Esophagus squamous epithelium (tissue), 5 donors: ENCODE measurements at places on chromosomes 2 and 18.

DNA sequence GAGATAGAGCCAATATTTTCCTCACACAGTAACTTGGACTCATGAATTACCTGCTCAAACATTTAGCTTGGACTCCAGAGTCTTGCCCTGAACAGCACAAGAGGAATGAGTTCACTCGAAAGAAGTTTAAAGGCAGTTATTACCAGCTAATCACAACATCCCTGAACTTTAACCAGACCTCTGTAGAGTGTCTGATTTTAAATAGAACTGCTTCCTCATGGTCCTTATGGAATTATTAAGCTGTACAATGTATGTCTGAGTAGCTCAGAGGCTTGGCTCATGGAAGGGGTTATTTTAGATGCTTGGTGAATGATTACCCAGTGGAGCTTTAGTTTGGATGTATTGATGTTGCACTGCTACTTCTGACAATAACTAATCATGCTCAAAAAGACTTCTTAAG lies 183.1 kb downstream of the FMNL2 start:
- no peak for DNase-seq

GRCh38 chr2:224837558-224837957 lies 121.4 kb upstream of the CCDC195 start:
- no peak for DNase-seq

DNA sequence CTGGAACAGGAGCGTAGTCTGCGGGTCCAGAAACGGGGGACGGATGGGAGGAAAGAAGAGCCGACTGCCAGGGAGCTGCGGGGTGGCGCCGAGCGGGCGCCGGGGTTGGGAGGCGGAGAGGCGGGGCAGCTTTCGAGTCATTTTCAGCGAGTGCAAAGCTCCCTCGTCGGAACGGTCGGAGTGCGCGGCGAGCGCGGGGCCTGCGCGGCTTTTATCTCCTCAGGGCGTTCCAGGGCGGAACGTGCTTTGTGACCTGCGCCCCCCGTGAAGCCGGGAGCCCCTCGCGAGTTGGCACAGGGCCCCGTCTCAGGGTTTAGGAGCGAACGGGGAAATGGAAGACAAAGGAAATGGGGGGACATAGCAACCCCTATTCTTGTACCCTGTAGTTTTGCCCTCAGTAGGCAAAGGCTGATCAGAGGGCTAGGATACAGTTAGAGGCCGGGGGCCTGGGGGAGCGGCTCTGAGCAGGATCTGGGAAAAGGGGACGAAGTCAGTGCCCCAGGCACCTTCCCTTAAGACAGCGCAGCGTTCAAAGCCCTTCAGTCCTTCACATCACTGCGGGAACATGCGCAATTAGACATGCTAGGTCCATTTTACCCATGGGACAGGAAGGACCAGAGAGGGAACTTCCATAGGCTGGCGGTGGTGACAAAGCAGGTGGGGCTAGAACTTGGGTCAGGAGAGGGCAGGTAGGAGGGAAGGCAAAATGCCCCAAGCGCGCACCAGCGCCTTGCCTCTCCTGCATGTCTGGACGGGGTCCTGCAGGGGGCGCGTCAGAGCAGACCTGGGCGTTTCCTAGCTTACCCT lies 60.1 kb upstream of the IL1RL1 start:
- no peak for DNase-seq

- no peak for DNase-seq
These were observed 102.2 kb downstream of the PDE1A start for GRCh38 chr2:182324665-182325064.

DNA sequence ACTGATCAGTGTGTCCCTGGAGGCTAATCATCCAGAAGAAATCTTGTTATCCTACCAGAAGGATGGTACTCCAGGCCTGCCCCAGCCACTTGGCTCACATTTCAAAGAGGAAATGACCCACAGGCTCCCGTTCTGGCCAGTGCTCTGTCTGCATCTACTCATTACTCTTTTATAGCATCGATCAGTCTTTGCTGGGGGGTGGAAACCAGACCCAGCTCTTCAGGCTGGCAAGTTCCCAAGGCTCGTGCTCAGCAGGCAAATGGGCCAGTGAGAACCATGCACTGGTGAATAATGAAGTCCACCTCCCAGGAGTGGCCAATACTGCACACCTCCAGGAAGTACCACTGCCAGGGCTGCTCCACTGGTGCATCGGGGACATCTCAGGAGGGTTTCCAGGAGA lies 38.8 kb downstream of the DNER start:
- DNase-seq, result no peak

GRCh38 chr2:241724259-241724974 lies 10.0 kb upstream of the D2HGDH start:
- no peak for DNase-seq

DNA sequence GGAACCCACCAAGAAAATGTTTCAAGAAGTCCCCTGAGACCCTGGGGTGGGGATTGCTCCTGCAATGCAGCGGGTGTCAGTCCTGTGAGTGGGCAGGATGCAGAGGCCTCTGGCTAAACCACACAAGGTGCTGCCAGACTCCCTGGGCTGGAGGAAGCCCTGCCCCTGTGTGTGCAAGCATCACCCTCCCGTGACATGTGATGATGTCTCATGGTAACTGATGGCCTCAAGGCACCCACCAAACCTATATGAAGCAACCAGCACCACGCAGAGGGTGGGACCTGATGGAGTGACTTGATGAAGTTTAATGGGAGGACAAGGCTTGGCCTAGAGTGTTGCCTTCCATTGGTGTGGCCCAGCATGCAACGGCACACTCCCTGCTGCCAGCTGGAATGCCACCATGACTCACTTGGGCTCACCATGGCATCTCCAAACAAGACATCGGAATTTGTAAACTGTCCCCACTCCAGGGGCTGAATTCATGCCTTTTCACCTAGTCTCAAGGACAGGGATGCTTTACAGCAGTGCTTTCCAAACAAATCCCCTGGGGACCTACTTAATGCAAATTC lies 8.7 kb upstream of the SLC14A1 start:
- DNase-seq, result no peak

- no peak for DNase-seq
These were observed 55.2 kb downstream of the TRAPPC12 start for GRCh38 chr2:3434654-3435053.

GRCh38 chr18:70334728-70335329 lies 46.0 kb downstream of the SOCS6 start:
- DNase-seq, result no peak

- DNase-seq, result no peak
These were observed 74.9 kb upstream of the AGAP1 start for GRCh38 chr2:235418918-235419317.

GRCh38 chr2:71962911-71963694 lies 184.6 kb downstream of the CYP26B1 start:
- no peak for DNase-seq

DNA sequence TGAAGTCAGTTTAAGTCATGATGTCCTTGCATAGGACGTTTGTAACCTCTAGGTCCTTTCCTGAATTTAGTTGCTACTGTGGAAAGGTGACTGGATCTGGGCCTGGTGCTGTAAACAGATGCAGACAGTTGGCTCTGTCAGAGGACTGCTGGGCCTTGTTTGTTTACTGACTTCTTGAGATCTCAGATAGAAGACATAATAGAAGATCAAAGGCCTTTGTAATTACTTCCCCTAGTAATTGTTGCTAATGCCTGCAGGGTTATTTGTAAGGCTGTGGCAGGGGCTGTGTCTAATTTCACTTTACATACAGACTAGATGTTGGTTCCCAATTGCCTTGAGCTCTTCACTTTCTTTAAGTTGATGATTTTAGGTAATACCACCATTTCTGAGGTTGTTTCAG lies 42.5 kb downstream of the LYPD6B start:
- DNase-seq, result no peak

- no peak for DNase-seq
These were observed 401.3 kb upstream of the PIK3C3 start for GRCh38 chr18:41553716-41554115.

GRCh38 chr2:120625865-120626560 lies 109.7 kb upstream of the GLI2 start:
- DNase-seq, result no peak

DNA sequence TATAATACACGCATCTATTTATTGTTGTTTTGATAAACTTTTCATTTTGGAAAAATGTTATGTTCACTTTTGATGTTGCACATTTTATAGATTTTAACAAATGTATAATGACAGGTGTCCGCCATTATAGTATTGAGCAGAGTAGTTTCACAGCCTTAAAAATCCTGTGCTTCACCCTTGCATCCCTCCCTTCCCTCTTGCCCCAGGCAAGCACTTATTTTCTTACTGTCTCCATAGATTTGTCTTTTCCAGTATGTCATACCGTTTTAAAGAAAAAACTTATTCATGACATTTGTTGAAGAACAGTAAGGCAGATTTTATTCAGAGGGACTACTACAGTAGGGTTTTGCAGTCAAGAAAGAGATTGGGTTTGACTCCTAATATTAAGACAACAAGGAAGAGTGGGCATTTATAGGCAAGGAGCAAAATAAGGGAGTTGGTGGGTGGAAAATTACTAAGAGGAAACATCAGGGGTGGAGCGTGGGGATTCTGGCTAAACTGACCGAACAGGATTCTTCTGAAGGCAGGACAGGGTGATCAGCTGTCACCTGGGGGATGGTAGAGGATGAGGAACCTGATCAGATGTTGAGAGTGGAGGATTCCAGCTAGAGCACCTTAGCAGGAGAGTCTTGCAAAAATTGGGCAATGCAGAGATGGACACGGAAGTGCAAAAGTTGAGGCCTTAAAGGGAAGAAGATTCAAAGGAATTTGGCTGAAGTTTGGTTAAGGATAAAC lies 108.8 kb downstream of the NCK2 start:
- no peak for DNase-seq

DNA sequence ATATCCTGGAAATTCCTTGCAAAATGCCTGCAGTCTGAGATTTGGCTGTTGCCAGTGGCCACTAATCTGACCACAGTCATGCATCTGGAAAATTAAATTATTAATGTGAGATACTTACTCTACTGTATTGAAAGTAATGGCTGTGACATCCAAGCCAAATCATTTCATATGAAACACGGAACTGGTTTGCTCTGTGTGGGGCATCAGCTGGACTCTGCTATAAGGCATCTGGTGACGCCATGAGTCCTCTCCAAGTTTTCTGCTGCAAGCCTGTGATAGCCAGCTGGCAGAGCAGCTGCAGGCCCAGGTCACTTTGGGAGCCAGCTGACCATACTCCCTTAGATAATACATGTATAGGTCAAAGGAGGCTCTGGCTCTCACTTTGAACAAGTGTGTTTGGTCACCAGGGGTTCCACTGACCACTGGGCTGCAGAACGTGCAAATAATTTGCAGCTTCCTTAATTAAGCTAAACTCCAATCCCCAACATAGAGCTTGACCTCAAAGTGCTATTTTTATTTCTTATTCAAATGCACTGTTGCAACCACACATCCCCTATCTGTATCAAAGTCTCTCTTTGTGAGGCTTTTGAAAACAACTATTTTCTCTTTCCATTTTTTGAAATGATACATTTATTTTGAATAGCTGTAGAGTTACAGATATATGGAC lies 152.9 kb downstream of the NCKAP5 start:
- DNase-seq, result no peak

DNA sequence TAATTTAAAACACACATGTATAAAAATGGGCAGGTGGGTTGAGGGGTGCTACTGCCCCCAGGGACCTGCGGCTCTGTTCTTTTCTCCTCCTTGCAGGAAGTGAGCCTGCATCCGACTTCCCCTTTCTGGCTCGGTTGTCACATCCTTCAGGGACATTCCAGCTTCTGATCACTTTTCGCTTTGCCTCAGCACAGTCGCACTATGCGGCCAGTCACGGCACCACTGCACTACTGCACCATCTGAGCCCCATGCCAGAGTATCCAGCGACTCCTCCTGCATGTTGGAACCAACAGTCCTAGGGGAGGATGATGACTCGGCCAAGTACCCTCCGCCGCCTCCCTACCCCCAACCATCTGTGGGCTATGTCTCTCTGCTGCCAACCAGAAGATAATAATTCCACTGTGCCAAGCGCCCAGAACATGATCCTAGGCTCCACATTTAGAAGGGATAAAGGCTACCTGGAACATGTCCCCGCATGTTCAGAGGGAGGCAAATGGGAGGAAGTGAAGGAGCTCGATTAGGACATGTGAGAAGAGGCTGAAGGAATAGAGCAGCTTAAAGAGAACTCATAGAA lies 17.6 kb downstream of the CDC42EP3 start:
- DNase-seq, result no peak

DNA sequence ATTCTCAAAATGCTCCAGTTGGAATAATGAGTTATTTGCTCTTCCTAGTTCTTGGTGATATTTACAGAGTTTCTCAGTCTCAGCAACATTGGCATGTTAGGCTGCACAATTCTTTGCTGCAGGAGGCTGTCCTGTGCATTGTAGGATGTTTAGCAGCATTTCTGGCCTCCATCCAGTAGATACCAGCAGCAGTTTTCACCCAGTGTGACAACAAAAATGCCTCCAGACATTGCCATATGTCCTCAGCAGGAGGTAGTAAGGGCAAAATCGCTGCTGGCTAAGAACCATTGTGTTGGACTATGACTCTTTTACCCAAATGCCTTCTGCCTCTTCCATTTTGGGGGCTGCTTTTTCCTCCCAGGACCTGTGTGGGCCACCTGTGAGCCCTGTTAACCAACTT lies 50.4 kb downstream of the PAX8 start:
- DNase-seq, result no peak

- no peak for DNase-seq
These were observed 418.8 kb upstream of the SPHKAP start for GRCh38 chr2:228600265-228600664.

DNA sequence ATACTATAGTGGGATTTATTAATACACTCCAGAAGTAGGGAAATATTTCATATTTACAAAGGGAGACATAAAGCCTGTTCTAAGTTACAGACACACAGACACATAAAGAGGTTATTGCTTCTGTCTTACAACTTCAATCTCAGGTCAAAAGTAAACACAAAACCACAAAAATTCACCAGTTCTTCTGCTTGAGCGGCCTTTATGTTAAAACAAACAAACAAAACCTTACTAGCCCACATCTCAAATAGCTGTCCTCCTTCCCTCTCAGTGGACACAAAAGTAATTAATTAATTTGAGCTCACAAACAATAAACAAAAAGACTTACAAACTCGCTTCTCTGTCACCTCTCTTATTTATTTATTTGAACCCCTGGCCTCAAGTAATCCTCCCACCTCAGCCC lies 1.5 kb upstream of the ASNSD1 start:
- no peak for DNase-seq

GRCh38 chr2:154457286-154457685 lies 241.2 kb upstream of the KCNJ3 start:
- no peak for DNase-seq

DNA sequence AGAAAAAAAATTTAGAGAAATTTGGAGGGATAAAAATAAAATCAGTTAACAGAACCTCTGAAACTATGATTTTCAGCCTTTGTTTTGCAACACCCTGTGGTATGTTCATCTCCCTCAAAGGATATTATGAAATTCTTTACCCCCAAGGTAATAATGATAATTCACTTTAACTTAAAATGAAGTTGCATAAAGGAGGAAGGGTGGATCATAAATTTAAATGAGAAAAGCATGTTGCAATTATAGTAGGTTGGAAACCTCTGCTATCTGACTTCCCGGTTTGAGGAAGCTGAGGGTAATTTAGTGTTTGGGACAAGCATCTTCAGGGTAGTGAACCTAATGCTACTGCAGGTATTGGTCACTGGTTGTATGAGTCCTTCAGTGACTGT lies 102.9 kb downstream of the BABAM2 start:
- DNase-seq, result no peak

- no peak for DNase-seq
These were observed 147.6 kb downstream of the ESCO1 start for GRCh38 chr18:21452796-21453510.

GRCh38 chr18:35303610-35304009 lies 13.6 kb upstream of the ZSCAN30 start:
- no peak for DNase-seq
